ENCODE measurements at places on chromosomes 1 and 21.

DNA sequence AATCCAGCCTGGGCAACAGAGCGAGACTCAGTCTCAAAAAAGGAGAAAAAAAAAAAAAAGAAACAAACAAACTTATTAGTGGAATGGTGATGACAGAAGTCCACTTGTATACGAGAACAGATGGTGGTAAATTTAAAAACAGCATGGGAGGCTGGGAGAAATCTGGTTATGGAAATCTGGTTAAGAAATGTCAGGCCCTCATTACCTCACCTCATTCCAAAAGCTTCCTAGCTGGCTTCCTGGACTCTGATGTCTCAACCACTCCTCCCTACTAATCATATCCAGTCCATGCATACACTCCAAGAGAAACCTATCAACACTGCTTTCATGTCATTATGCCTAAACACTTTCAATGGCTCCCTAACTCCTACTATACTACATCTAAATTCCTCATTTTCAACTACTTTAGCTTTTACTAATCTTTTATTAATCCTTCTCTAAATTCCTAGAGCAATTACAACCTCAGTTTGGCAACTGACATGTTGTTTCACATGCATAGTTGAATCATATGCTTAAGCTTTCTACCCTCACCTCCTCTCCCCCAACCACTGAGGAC is 52.9 kb downstream of the FOXJ3 start:
- no peak for DNase-seq

- DNase-seq, result no peak
These were observed 20.1 kb upstream of the HPCAL4 start for GRCh38 chr1:39711104-39711965.

GRCh38 chr1:233113009-233113879 is 162.8 kb downstream of the NTPCR start:
- DNase-seq, result no peak

GRCh38 chr1:208058267-208058666 is 147.3 kb upstream of the CD34 start:
- no peak for DNase-seq

GRCh38 chr1:64240206-64240605 is 36.8 kb downstream of the UBE2U start:
- no peak for DNase-seq

Measured in nucleus accumbens (tissue), 56 donors.